ENCODE measurements at places on chromosomes 5 and 9. TPM values are rescaled to one million over a fixed set of nuclear protein-coding genes. Genes with fewer than 3 reads are reported as not detected.

Gene MOCS2
- 32.8 TPM for polyA plus RNA-seq

Gene FCHO2
- polyA plus RNA-seq, result 5.6 TPM

Gene ANGPTL2
- 25.1 TPM for polyA plus RNA-seq

Gene TICAM2
- 3.4 TPM for polyA plus RNA-seq

Gene TAF1L
- not detected for polyA plus RNA-seq

Gene RASEF
- polyA plus RNA-seq, result not detected

Gene SHISAL2B
- not detected for polyA plus RNA-seq

Gene TSSK1B
- polyA plus RNA-seq, result 0.03 TPM

Gene RLN2
- polyA plus RNA-seq, result not detected

DNA sequence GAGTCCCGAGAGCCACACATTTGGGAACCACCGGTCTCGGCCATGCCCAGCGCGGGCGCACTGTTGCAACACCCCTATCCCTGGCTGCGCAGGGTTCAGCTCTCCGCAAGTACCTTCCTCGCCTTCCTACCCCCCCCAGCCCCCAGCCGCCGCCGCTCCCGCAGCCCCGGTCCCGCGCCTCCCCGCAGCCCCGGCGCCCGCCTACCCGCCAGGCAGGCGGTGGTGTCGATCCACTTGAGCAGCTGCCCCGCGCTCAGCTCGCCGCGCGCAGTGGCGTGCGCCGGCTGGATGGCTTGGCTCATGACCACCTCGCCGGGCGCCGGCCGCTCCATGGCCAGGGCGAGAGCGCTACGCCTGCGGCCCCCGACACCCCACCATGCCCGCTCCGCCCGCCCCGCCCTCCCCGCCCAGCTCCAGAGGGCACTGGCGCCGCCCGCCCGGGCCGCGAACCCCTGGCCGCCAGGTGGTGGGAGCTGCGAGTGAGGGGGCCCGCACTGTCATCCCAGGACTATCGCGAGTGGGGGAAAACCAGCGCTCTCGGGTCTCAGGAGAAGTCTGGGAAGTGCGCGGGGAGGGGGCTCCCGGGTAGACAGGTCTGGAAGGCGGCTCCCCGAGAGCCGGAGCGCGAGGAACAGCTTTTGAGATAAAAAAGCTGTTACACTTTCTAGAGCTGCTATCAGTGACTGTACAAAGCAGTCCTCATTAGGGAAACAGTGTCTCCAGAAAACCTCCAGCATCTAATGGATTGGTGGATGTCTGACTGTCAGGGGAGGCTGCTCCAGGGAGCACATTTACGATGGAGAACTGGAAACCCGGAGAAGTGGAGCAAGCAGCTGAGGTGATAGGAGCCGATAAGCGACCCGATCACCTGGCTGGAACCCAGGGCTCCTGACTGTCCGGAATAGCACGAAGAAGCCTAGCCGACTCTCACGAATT, at the start of gene ACOT12:
TSS of gene ACOT12 (minus strand) at position 352 of the 936 bp plus-strand sequence. CDS start at position 332, 20 bp downstream.
- DNase-seq, result peak; percentile 20

GRCh38 chr5:131994533-131995226, 16.8 kb downstream of the ACSL6 start:
- no peak for DNase-seq

- no peak for DNase-seq
Observed at GRCh38 chr5:95704150-95704549, 21.4 kb upstream of the SPATA9 start.

- DNase-seq, result peak; percentile 36
Observed at GRCh38 chr9:127166651-127167524, 44.5 kb upstream of the ANGPTL2 start.

- no peak for DNase-seq
Observed at GRCh38 chr9:109813303-109813702, 33.3 kb downstream of the PALM2AKAP2 start.

DNA sequence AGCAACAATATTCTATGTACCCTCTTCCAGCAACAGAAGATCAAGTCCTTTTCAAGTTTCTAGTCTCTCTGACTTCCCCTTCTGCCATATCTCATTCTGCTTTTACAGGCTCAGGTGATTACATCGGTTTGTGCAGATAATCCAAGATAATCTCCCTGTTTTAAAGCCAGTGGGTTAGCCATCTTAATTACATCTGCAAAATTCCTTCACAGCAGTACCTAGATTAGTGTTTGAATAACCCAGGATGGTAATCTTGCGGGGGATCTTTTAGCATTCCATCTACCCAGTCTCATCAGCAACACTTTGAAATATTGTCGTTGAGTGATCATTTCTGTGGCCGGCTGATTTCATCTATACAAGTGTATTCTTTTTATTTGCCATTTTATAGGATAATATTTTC, 130.2 kb downstream of the GHR start:
- no peak for DNase-seq

DNA sequence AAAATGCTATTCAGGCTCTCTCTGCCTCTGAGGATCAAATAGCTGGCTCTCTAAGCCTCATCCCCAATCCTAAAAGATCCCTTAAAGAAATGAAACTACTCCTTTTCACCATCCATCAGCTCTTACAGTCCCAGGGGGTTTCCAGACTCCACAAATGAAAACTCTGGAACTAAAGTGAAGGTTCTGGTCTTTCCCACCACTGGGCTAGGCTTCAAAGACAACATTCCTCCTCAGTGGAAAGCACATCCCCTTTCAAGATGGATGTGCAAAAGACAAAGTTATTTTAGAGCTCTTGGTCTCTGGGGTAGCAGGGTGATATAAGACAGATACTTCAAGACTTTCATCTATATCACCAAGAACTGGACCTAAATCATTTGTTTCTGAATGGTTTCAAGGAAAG, 106.9 kb downstream of the DCP2 start:
- DNase-seq, result no peak

GRCh38 chr9:107260437-107261081, 22.5 kb upstream of the RAD23B start:
- no peak for DNase-seq

- peak; percentile 11 for DNase-seq
Observed at GRCh38 chr5:156528673-156529072, 201.7 kb downstream of the SGCD start.

GRCh38 chr5:74185599-74185998, 454.9 kb downstream of the ENC1 start:
- DNase-seq, result no peak

- DNase-seq, result peak; percentile 87
Observed at GRCh38 chr5:81768935-81769452, 18.1 kb upstream of the SSBP2 start.

DNA sequence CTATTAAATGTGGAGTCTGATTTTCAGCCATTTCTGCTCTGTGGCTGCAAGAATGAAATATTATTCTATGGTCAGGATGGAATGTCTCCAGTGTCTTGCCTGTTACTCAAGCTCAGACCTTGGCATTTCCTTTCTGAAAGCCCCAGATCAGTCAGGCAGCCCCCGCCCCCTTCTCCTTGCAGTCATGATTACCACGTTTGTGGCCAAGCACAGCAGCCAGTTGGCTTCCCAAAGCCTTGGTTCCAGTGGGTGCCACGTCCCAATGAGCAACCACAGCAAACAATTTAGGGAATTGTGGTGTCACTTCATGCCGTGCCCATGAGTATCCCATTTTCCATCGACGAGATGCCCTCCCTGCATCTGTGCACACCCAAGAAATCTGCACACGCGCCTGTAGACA, 9.7 kb upstream of the OBP2A start:
- peak; percentile 34 for DNase-seq

DNA sequence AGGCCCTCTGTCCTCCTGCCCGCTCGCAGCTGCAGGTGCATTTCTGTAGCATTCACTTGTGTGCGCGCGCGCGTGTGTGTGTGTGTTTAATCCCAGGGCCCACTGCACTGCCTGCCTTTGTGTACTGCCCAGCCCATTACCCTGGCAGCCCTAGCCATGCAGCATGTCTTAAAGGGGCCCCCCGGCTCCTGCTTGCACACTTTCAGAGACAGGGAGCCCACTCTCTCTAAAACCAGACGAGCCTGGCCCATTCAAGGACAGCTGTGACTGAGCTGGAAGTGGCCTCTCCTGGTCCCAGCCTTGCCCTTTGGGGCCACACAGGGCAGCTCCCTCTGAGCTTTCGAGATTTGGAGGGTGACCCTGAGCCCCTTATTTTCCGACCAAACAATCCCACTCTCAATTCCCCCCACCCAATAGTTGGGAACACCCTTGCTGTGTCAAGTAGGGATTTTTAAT, 98.9 kb downstream of the DAB2IP start:
- no peak for DNase-seq

DNA sequence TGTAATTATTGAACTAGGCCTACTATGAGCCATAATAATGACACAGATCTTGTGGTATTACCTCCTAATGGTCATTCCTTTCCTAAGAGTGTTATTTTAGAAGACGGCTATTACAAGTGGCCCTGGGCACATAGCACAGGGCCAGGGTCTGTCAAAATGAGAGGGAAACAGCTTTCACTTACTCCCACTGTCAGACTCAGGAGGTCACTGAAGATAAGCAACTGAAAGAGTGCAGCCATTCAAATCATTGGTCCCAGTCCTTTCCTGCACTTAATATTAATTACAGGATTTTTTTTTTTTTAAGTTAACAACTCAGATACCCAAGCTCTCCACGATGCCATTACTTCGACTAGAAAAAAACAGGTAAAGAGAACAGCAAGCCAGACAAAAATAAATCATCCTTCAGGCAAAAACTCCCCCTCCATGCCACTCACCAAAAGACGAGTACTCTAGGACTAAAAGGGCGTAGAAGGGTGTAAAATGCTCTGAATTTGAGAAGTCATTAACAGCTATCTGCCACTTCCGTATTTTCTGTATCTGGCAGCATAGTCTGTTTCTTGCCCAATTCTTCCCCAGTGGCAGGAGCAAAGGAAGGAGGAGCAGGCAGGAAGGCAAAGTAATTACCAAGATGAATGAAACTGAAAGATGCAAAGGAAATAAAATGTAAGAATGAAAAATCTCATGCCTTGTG, 87.4 kb downstream of the ZNF608 start:
- no peak for DNase-seq

DNA sequence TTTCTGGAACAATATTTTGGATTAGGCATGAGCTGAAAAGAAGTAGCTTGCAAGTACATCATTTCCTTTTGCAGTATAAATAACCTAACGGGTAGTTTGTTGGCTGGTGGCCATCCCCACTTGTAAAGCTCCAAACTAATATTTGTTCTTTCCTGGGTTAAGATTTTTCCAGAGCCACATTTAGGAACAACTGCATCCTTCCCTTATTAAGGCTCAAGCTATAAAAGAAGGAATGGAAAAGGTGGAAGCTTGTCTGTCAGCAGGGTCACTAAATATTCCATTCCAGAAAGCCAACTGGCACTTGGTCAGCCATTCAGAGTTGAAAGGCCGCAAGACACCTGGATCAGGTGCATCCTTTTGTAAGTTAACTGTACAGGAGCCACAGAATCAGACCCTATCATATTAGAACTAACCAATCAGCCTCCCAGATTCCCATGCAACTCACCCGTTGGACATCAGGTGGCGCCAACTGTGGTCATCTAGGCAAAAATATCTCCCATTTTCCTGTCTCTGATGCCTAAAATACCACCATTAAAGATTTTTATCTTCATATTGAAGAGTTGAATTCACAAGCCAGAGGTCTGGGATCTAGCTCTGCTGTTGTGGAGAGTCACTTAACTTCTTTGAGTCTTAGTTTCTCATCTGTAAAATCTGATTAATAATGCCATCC, 82.9 kb downstream of the PTCD2 start:
- no peak for DNase-seq

DNA sequence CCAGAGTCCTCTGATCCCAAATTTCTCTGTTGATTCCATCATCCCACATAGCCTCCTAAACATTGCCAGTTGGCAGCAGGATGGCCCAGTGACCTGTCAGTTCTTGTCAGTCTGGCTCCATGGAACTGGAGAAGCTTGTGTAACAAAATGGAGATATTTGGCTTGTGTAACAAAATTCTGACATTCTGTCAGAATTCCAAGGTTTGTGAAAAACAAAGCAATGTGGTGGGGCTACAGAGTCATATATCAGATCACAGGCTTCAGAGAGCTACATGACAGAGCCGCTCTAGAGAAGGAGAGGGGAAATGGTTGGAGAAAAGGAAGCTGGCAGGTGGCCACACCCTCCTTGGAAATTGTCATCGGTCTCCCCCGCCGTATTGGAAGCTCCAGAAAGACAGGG, 75.4 kb upstream of the MAN2A1 start:
- no peak for DNase-seq

DNA sequence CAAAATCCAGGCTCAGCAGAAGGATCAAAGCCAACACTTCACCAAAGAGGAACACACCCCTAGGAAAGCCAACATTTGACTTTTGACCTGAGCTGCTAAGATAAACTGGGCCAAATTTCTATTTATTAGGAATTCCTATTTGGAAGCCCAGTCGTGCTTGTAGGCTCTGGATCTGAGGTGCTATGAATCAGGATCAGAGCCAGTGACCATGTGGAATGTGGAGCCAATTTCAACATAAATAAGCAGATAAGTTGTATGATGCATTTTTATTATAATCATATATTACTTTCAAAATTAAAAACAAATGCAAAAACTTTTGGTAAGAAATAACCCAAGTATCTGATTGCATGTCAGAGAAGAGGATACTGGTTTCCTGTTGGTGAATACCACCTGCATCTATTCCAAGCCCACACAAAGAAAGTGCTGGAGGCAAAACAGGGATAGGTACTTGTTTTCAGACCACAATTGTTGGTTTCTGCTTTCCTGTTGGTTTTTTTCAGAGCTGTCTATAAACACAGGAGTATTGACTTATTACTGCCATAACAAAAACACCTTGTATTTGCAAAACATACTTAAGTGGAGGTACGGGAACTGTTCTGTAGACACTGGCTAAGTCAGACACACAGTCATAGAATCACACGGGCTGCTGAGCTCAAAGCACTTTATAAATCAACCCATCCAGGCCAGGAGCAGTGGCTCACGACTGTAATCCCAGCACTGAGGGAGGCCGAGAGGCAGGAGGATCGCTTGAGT, 52.8 kb downstream of the ARL15 start:
- DNase-seq, result peak; percentile 29

DNA sequence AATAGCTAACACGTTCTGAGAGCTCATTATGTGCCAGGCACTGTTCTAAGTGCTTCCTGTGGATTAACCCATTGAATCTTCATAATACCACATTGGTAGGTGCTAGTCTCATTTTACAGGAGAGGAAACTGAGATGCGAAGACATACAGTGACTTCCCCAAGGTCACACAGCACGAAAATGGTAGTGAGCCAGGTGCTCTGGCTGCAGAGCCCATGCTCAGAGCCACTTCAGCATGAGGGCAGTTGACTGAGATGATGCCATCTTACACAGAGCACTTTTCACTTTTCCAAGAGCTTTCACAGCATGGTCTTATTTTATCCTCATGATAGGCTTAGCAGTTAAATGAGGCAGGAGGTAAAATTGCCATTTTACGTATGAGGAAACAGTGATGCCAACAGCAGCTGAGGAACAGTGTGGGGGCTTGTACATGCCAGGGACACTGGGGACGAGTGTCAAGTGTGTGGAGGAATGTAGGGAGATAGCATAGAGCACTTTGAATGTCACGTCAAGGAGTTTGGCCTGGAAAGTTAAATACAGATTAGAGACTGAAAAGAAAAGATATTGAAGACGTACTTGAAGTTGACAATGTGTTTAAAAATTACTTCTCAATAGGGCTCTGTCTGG, 180.0 kb downstream of the KIF4B start:
- DNase-seq, result no peak

DNA sequence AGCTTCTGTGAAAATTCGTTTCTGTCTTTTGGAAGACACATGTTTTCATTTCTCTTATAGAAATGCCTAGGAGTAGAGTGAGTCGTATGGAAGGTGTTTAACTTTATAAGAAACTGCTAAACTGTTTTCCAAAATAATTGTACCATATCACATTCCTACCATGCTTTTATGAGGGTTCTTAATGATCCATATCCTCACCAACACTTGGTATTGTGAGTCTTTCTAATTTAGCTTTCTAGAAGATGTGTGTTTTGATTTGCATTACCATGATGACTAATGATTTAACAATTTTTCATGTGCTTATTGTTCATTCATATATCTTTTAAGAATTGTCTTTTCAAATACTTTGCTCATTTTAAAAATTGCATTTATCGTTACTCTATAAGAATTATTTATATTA, 223.6 kb downstream of the COMMD10 start:
- no peak for DNase-seq
